Nasal cavity respiratory epithelium epithelial cell of viscerocranial mucosa (primary cell): ENCODE measurements at places on chromosomes 1 and 21. TPM values are rescaled to one million over a fixed set of nuclear protein-coding genes. Genes with fewer than 3 reads are reported as not detected.

Gene LCE2D
- not detected in 2 replicates for total RNA-seq

Gene TCHH
- total RNA-seq: under 0.01 and 0.14 TPM in 2 replicates

Gene IL12RB2
- total RNA-seq: 1.0 and 1.8 TPM in 2 replicates

Gene PLEKHN1
- total RNA-seq: 4.4 and 6.2 TPM in 2 replicates

Gene DDR2
- 2.4 and 7.2 TPM in 2 replicates for total RNA-seq

Gene AMY1C
- total RNA-seq: 0.07 TPM in 1 of 2 replicates, not detected in the other
